ENCODE measurements at places on chromosomes 7 and 10.

DNA sequence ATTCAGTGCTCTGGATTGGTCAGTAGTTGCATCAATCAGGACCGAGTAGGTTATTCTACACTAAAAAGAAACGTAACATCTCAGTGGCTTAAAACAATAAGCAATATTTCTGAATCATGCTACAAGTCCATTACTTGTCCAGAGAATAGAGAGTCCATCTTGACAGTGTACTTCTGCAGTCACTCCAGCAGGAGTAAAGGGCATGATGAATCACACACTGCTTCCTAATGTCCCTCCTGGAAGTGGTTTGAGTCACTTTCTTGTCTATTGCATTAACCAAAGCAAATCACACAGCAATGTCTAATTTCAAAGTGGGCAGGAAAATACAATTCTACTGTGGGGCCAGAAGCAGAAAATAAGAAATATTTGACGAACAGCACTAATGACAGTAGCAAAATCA, 124.8 kb downstream of the TSPAN12 start:
- DNase-seq, result no peak

GRCh38 chr10:117725993-117726392, 183.4 kb downstream of the EMX2 start:
- no peak for DNase-seq

GRCh38 chr10:48684792-48685623, at the start of gene WDFY4:
Gene WDFY4, plus strand, starts transcription at chr10:48684873. Its CDS starts 24,860 bp downstream, at chr10:48709733.
- DNase-seq, result no peak

DNA sequence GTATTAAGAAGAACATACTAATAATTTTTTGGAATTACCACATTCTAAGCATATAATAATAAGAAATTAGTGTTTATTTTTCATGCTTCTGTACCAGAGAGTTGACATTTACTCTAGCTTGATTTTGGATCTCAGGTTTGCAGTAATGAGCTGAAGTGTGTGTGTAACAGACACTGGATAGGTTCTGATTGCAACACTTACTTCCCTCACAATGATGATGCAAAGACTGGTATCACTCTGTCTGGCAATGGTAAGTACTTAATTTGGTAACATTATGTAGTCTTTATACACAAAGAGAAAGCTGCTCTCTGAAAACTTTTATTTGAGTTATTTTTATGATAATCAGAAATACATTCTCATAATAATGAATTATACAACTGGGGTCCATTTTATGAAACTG, 54.1 kb downstream of the SRI start:
- DNase-seq, result no peak

GRCh38 chr7:112211348-112211907, 4.9 kb downstream of the ZNF277 start:
- DNase-seq, result no peak

DNA sequence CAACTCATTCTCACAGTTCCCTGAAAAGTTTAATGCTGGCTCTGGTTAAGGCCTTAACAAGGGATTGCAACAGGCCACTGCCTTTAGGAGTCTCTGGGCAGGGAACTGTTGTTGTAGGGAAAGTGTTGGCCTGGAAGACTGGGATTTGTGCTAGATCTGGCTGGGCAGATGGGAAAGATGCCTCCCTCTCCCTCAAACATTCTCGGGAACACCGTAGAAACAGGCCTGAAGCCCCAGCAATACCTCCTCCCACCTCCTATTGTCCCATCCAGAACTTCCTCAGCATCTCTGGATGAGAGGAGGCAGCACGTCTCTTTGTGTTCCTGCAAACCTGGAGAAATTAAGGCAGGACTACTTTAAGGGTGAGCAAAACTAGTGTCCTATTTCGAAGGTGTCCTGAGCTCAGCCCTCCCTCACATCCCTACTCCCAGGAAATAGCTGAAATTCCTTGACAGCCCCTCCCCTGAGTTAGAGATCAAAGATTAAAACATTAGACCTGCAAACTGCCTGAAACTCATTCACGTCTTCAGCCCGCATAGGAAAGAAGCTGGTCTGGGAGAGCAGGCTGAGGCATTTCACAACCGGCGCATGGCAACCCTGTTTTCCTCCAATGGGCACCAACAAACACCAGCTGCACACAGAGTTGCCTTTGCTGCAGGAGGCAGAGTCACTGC, 10.9 kb upstream of the MAP3K8 start:
- DNase-seq, result peak; percentile 86

DNA sequence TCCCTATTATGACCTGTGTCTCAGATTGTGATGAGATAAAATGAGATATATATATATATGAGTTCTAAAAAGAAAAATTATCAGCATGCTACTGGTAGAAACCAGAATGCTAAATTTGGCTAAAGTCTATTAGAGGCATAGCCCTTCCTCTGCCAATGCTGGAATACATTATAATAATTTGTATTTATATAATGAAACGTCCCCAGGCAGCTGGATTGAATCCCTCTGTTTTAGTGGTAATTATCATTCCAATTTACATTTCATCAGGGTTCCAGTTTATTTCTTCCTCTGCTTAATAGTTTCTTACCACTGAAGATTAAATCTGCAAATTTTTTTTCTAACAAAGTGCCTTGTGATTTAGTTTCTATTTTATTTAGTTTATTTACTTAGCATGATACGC, 71.8 kb upstream of the ABI1 start:
- no peak for DNase-seq

GRCh38 chr10:49296836-49297235, 2.1 kb upstream of the C10orf71 start:
- DNase-seq, result no peak

GRCh38 chr7:7653593-7654187, 13.1 kb downstream of the UMAD1 start:
- DNase-seq, result peak; percentile 25

DNA sequence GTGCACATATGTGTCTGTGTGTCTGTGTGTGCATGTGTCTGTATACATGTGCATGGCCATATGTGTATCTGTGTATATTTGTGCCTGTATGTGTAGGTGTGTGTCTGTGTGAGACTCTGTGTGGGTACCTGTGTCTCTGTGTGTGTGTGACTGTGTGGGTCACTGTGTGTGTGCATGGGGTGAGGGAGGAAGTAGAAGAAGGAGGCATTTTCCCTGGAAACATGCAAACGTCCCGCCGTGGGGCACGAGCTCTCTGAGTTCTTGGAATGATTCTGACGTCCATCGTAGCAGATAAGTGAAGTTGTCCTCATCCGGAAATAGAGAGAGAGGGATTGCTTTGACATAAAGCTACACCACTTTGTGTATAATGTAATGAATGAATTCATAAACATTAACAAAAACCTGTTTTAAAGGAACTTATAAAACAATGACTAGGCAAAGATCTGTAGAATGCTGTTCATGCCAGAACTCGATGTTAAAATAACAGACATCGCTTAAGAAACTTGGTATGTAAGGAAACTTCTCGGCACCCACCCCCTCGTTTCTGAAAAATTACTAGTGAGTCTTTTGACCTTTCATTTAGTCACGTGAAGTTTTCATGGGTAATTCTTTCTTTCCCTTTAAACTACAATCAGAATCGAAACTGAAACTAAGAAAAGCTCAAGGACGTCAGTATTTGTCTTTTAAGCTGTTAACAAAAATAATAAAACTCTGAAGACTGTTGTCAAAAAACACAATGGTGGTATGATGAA, 43.6 kb upstream of the KLF6 start:
- peak; percentile 67 for DNase-seq

GRCh38 chr10:2658780-2659179, 408.6 kb upstream of the PFKP start:
- no peak for DNase-seq

DNA sequence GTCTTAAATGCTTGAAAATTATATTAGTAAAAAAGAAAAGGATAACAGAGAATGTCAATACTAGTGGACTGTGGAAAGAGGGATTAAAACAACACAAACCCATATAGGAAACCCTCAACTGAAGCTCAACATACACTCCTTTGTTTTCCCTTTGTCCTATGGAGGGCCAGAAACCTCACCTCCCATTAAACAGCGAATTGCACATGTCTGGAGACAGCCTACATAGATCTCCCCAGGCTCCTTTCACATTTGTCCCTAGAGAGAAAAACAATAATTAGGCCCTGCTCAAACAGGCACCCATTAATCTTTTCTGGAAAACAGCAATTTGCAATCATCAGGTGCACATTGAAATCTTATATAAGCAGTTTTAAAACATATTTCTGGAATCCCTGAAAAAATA, 87.6 kb upstream of the SEMA3D start:
- DNase-seq, result no peak

DNA sequence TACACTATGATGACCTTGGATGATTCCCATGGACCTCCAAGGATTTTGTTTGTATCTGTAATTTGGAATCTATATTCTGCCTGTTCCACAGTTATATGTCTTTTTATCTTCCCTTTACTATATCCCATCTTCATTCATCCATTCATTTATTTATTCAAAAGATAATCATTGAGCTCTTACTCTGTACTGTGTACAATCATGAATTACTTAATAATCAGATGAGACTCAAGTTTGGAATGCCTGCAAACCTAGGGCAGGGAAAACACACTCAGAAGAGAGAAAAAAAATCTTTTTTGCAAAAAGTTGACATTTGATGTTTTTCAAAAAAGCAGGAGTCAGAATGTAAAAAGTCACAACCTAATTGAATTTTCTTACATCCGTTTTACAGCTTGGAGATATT, 170.2 kb upstream of the GNAI1 start:
- DNase-seq, result no peak

GRCh38 chr7:130210181-130210935, 2.7 kb downstream of the SSMEM1 start:
- DNase-seq, result no peak

DNA sequence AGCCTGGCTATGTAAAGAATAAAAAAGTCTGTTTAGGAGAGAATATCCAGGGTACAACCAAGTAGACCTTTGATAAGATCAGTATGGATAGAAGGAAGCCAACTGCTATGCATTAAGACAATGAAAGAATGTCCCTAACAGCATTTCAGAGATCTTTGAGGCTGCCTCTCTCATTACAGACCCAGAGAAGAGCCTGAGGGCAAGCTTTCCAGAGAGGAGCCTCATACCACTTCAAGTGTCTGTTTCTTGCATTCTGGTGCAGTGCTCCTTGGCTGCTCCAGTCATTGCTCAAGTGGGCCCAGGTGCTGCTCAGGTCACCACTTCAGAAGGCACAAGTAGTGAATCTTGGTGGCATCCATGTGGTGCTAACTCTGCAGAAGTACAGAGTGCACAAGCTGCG, 514.0 kb downstream of the PLXDC2 start:
- DNase-seq, result no peak

- DNase-seq, result no peak
Observed at GRCh38 chr7:70372768-70373515, 759.0 kb upstream of the GALNT17 start.

DNA sequence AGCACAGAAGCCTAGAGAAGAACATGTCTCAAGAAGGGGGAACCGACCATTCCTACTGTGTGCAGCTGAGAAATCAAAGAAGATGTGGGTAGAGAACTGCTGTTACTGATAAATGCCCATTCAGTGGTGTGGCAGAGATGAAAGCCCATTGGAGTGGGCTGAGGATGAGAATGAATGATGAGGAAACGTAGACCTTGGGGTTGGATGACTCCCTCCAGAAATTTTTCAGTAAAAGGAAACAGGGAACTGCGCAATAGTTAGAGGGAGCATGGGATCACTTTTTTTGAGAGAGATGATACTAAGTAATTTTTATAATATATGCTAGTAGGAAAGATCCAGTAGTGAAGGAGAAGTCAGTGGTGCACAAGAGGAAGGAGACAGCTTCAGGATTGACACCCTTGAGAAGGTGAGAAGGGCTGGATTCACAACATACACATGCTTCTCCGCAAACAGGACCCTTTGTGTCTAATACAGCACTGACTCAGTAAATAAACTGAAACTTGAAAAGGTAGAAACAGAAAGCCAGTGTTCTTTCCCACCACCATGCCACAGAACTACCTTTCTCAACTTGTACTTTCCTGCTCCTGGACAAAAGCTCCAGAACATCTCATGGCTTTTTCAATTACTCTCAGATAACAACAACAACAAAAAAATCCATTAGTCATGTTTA, 104.7 kb upstream of the IL6 start:
- no peak for DNase-seq

DNA sequence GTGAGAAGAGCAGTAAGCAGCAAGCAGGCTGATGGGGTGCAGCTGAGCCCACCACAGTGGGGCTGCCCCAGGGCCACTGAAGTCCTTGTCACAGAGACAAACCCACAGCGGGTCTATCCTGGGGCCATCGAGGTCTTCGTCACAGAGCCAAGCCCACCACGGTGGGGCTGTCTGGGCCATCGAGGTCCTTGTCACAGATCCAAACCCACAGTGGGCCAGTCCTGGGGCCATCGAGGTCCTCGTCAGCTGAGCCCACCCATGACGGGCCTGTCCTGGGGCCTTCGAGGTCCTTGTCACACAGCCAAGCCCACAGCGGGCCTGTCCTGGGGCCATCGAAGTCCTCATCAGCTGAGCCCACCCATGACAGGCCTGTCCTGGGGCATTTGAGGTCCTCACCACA, 549.9 kb downstream of the DNAJB6 start:
- no peak for DNase-seq

DNA sequence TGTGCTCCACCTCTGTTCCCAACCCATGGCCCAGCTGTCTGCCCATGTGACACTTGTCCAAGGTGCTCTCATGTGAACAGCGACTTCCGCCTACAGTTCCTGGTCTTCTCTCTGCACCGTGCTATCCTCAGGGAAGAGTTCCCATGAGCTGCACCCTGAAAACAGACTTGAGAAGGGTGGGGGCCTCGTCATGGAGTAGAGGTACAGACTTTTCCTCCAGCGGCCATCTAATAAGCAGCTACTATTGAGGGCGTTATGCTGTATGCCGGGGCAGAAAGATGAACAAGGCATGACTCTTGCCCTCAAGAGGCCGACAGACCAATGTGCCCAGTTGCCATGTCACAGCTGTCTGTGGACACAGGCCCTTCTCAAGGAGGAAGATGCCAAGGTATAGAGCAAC, 25.4 kb upstream of the LYZL1 start:
- no peak for DNase-seq

DNA sequence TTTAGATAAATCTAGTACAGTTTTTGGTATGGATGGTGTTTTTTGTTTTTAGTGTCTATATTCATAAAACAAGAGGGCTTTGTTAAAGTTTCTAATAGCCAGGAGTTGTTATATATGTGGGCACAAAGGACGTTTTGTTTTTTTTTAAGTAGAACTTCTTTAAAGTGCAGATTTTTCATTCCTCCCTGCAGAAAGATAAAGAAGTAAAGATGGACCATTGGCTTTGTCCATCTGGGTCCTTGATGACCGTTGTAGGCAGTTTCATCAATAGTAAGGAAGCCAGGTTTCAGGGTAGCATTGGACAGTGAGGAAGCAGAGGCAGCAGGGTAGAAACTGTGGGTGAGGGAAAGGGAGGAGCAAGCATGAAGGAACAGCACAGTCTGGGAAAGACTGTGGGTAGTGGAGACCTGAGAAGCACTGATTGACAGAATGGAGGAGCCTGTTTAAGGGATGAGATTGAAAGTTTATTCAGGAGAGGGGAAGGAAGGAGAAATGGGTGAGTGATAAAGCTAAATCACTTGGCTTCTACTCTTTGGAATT, 5.3 kb downstream of the CALU start:
- no peak for DNase-seq

DNA sequence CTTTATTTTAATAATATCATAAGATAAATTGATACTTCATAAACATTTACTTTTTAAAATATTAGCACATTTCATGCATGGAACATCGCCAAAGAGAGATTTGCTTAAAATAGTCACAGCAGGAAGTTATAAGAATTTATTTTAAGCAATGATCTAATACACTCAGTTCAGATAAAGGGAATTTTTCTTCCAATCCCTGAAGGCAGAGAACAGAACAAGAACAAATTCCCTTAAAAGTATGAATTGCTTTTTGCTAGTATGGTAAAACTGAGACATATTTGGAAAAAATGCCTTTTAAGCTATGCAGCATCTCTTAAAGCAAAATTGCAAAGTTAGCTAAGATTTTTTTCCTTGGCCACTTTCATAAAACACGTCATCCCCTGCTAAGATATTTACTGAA, 91.0 kb downstream of the SEMA3D start:
- DNase-seq, result no peak
